T-helper 22 cell (primary cell): ENCODE measurements at places on chromosomes 6 and 20.
A peak's percentile ranks its signal among the peaks of the same experiment; 100 is the strongest.

DNA sequence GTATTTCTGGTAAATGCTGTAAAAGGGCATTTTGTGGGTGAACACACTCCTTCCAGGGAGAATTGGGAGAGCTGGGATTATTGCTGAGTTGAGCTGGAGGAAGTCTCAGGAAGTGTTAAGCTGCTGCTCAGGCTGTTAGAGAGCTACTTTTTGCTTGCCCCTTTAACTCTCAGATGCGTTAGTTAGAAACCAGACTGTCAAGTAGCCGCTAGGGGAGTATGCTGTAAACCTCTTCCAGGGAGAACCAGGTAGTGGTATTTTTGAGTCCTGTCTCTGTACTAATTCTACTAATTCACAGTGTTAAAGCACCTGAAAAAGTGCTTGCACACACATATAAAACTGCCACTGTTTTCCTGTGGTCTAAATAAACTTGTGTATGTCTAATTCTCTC is 6.6 kb upstream of the GFRAL start:
- DNase-seq = no peak

DNA sequence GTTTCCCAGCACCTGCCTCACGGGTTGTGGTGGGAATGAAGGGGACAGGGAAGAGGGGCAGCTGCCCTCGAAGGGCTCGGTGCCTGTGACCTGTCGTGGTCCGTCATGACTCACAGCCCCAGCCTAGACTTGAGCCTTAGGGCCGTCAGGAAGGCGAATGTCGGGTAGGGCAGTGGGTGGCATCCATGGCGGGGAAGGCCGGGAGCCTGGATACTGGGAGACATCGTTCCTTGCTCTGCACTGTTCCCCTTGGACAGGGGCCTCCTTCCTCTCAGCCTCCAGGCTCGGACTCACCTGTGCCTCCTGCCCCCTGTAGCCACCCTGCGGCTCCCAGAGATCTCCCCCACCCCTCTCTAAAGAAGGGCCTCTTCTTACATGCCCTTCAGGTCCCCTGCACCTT is 52.2 kb upstream of the APCDD1L start:
- no peak for DNase-seq

GRCh38 chr6:108685970-108686369 is 125.3 kb downstream of the FOXO3 start:
- DNase-seq = no peak

DNA sequence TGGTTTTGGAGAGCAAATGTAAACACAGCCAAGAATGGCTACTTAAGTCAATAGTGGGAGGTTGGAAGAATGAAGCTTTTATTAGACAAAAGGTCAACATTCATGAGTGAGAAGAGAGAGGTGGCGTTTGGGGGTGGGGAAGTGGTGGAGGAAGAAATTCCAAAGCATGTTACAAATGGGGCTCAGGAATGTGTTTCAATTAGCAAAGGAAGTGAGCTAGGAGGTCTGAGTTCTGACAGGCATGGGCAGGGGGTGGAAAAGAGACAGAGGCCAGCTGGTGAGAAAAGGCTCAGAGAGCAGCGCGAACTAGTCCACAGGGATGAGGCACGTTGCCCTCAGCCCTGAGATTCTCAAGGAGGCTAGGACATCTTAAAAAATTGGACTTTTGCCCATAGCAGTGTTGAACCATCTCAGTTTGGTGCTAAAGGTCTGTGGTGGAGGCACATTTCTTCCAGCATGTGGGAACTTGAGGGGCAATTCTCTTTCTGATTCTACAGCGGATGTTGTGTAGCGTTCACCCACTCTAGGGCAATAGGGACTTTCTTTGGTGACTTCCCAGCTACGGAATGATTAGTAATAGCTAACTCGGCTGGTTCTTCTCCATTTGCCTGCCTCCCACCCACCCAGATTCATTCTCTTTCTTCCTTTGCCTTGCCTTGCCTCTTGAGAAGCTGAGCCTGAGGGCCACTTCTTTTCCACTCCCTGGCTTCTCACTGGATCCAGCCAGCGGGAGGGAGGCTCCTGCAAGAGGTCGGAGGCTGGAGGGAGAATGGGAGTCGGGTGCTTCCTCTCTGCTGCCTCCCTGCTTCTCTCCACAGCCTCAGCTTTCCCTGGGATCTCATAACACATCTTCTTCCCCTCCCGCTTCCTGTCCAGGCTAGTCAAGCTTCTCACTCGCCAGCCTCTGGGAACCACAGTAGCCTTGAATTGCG is 45.1 kb upstream of the NEDD9 start:
- DNase-seq = peak; percentile 4

DNA sequence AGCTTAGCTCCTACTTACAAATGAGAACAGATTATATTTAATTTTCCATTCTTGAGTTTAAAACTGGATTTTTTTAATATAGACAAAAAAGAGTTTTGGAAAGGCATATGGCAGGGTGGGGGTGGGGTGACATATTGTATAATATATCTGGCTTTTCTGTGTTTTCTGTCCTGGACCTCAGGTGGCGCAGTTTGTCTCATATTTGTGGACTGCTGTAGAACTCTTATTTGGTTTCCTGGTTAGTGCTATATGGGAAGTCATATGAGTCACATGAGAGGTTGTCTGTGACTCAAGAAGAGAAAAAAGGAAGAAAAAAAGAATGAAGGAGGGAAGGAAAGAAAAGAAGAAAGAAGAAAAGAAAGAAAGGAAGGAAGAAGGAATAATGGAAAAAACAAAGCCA is 131.8 kb downstream of the CLVS2 start:
- no peak for DNase-seq

GRCh38 chr6:36679043-36679833 is 724 bp downstream of the CDKN1A start:
- peak; percentile 19 for DNase-seq

DNA sequence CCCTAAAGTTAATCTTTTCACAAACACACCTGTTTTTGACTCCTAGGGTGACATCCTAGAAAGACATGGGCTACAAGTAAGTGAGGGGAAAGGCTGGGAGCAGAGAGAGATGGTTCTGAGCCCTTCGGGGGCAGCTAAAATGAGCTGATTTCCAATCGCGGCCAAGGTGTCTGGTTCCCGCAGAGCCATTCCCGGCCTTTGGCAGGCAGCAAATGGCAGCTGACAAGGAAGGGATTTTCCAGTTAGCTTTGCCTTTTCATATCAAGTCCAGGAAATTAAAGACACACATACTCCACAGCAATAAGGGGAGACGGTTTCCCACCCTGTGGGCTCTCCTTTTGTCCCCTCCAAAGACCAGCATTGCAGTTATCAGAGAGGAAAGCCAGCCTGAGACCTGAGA is 228.5 kb downstream of the ZMYND8 start:
- DNase-seq = no peak

DNA sequence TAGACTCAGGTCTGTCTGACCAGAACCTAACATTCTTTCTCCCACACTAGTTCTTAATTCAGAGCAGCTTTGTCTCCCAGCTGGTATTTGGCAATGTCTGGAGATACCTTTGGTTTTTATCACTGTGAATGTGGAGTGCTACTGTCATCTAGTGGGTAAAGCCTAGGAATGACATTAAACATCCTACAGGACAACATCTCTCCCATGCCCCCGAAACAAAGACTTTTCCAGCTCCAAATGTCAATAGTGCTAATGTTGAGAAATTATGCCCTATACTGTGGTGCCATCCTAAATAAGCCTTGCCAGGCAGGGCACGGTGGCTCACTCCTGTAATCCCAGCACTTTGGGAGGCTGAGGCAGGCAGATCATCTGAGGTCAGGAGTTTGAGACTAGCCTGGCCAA is 4.2 kb upstream of the TTPAL start:
- DNase-seq = no peak

GRCh38 chr6:83127976-83128375 is 60.5 kb downstream of the DOP1A start:
- DNase-seq = no peak

DNA sequence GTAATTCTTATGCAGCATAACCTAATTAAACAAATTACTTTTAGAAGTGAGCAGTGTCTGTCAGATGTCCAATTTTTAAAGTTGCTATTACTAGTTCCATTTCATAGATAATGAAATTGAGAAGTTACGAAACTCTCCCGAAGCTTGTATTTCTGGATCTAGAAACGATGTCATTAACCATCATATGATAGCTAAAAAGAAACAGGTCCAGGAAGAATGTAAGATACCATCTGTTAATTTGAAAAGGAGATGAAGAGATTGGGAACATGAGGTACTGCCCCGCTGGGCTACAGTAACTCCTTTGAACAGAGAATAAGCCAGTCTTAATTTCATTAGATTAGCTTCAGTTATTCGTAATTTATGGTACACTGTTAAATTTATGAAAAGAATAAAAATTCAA is 47.5 kb upstream of the TMX4 start:
- DNase-seq = no peak

GRCh38 chr6:107866606-107867301 is 42.6 kb upstream of the SCML4 start:
- no peak for DNase-seq

- no peak for DNase-seq
Measured at GRCh38 chr6:129059650-129060049, 176.7 kb downstream of the LAMA2 start.

- DNase-seq = no peak
Measured at GRCh38 chr6:56841751-56842150, 113.2 kb upstream of the BEND6 start.

GRCh38 chr6:169894377-169894960 is 143.0 kb downstream of the ERMARD start:
- DNase-seq = no peak

DNA sequence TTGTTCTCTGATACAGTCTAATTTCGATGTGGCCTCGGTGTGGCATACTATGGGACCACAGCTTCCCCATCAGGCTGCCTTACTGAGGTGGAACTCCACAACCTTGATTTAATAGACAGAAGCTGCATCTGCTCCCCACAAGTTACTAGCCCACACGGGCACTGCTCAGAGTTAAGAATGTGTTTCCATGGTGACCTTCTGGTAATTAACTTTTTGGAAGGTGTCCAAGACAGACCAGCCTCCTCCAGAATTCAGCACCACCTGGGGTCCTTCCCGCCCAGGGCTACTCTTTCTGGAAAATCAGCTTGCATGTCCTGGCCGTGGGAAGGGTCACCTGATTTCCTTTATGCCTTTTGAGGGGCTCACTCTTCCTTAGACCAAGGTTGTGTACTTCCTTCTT is 48.7 kb upstream of the CDH4 start:
- DNase-seq = no peak
